Germinal center (tissue), 1 donor: ENCODE measurements at places on chromosomes 11 and 22.

DNA sequence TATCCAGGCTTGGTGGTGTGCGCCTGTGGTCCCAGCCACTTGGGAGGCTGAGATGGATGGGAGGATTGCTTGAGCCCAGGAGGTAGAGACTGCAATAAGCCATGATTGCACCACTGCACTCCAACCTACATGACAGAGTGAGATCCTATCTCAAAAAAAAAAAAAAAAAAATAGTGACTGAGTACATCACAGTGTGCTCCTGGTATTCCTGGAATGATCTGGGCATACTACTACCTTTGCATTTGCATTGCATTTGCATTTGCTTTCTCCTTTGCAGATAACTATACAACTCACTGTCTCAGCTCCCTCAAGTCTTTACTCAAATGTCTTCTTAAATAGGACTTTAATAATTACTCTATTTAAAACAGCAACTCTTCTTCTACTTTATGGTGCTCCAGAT lies 51.8 kb downstream of the DLG2 start:
- DNase-seq, result no peak

- DNase-seq, result no peak
These were observed 8.6 kb downstream of the GRIA4 start for GRCh38 chr11:105618343-105618955.

GRCh38 chr11:132632641-132633124 lies 899.6 kb downstream of the OPCML start:
- DNase-seq, result no peak

DNA sequence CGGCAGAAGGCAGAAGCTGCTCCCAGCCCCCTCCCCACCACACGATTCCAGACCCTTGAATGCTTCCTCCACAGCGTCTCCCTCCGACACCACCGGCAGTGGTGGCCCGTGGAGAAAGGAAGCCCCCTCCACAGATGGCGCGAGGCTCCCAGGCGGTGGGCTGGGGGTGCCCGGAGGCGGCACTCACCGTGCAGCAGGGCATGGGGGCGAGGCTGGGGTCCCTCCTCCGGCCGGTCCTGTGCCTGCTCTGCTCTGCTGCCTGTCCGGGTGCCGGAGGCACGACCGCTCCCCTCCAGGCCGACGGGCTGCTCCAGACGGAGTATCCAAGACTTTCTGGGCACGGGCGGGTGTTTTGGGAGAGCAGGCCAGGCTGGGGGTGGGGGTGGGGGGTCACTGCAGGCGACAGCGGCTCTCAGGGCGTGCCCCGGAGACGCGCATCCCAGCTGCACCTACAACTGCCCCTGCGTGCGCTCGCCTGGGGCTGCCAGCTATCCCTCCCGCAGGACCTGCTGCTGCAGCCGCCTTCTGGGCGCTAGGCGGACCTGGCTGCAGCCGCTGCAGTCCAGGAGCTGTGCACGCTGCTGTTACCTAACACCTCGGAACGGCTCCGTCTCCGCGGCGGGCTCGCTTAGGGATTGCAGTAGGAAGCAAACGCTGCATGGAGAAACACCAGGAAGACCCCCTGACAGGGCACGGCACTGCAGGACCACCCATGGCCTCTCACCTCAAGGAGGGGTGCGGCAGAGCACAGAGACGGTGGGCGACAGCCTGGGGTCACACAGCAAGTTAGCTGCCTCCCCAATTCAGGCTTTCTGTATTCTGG lies 15.2 kb downstream of the MRGPRG start:
- DNase-seq, result no peak

GRCh38 chr11:129280027-129280811 lies 88.1 kb upstream of the ARHGAP32 start:
- DNase-seq, result no peak

- no peak for DNase-seq
These were observed 306.6 kb downstream of the FAT3 start for GRCh38 chr11:92531065-92531739.

DNA sequence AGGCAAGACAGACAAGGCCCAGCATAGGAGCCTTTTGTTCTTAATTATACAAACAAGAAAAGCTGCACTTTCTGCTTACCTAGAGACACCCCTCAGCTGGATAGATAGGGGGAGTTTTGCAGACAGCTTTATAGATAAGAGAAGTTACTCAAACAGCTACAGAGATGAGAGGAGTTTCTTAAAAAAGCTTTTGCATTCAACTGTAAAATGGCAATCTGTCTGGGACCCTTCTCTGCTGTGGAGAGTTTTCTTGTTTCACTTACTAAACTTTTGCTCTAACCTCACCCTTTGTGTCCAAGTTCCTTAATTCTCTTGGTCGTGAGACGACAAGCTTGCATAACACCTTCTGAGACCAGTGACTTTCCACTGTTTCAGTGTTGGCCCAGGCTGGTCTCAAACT lies 103.8 kb upstream of the CHORDC1 start:
- no peak for DNase-seq

GRCh38 chr11:16070573-16070972 lies 285.8 kb downstream of the SOX6 start:
- DNase-seq, result no peak

- no peak for DNase-seq
These were observed 10.1 kb upstream of the PDGFB start for GRCh38 chr22:39254789-39255298.

DNA sequence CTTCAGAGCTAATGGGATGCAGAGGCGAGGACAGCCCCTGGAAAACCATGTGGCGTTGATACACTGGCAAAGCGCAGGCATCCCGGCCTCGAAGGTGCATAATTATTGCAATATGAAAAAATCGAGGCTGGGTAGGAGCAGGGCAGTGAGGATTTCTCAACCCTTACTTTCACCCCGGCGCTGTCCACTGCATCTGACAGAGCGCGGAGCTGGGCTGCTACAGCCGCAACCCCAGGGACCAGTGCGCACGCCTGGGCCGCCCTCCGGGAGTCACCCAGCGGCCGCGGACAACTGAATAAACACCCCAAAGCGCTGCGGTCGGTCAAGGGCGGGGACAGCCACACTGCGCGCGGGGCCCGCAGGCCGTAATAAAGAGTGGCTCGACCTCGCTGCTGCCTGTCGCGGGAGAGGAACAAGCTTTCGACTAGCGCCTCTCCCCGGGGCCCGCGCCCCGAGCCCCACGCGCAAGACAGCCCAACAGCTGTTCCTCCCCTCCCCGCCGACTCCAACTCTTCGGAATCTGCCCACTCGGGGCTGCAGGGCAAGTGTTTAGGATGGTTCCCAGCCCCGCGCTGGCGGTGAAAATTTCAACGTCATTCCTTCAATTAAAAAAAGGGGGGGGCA lies 3.6 kb upstream of the WT1 start:
- DNase-seq, result no peak

GRCh38 chr22:49100773-49101172 lies 726.9 kb downstream of the BRD1 start:
- no peak for DNase-seq

GRCh38 chr22:37154925-37155712 lies 5.4 kb upstream of the IL2RB start:
- DNase-seq, result no peak

DNA sequence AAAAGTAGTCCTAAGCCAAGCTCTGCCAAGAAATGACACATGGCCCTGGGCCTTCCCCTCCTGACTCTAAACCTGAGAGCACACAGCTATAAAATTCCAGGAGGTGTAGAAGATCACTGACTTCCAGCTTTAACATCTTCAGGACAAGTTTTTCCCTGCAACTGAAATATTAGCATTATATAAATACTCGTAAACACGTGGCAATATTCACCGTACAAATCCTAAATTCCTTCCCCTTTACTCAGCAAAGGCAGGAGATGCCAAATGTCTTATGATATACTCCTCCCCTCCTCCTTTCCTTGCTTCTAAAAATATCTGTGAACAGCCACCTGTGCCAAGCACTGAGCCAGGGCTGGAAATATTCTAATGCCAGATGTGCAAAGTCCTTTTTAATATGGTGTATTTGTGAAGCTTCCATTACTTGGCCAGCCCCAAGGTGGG lies 194.0 kb downstream of the LARGE1 start:
- no peak for DNase-seq

DNA sequence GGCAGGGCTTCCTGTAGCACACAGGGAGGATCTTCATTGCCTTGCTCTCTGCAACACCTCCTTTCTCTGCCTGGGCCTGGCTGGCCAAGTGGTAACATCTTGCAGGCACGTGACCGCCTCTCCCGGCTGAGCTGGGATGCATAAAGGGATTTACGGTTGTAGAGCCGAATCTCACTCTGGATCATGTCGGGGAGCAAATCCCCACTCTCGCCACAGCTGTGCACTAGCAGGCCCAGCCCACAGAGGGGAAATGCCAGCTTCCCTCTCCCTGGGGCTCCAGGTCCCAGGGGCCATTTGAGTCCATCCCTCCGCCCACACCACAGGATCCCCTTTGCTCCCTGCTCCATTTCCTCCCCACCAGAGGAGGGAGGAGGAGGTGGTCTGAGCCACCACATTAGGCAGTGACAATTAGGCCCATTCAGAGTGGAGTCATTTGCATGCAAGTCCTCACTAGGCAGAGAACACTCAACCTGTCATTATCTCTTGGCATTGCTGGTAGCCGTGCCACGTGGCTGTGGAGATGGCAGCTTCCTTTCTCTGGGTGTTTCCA lies 196.7 kb downstream of the DSCAML1 start:
- no peak for DNase-seq

DNA sequence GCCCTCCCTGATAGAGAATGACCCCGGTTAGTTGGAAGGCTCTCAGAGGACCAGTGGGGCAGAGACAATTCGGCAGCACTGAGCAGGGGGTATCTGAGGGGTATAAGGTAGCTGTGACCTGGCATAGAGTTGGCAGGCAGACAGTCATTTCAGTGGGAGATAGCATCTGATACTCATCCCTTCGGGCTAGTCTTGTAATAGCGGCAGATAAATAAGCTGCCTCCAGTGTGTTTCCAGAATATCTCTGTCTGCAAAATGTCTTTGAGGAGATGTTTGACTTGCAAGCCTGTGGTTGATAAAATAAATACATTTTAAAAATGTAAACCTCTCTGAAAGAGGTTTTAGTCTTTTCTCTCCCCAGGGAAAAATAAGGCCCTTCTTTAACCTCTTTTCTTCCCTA lies 54.2 kb downstream of the TEAD1 start:
- no peak for DNase-seq

GRCh38 chr11:62493801-62494200 lies 52.8 kb downstream of the AHNAK start:
- no peak for DNase-seq

DNA sequence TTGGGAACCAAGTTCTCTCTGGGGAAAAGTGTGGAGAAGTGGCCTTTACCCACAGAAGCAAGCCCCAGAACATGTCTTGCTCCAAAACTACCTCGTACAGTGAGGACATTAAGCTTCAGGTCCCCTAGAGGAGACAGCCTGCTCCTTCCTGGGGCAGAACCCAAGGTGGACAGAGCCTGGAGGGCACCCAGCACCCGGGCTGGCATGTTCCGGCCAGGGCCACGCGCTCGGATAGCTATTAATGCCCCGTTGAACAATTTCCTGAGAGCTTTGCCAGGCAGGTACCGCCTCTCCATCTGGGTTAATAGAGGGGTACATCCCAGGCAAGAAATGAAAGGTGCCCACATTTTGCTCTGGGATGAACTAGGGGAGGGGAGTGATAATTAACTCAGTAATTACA lies 169.0 kb upstream of the GRK3 start:
- DNase-seq, result no peak

- DNase-seq, result no peak
These were observed 38.3 kb downstream of the MADD start for GRCh38 chr11:47308050-47308823.

- DNase-seq, result no peak
These were observed 62.6 kb downstream of the PIWIL4 start for GRCh38 chr11:94629741-94630140.

DNA sequence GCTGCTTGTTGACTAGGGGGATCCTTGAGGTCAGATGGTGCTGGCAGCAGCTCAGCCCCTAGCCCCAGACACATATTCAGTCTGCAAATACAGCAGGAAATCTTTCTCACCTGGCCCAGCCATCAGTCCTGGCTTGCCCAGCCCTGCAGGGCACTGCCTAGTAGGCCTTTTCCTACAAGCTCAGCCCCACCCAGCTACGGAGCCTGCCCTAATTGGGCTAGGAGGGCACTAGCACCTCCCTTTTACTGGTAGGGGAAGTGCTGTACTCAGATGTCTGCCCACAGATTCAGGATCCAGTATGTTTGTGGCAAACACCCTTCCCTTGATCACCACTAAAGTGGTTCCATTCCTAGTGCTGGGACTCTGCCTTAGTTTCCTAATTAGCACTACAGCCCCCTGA lies 257.1 kb upstream of the CADM1 start:
- no peak for DNase-seq
